Mucosa of descending colon (tissue), 3 donors: ENCODE measurements at places on chromosomes 4 and X. TPM values are rescaled to one million over a fixed set of nuclear protein-coding genes. Genes with fewer than 3 reads are reported as not detected.

The VCX3B gene
- not detected for total RNA-seq

The ANXA3 gene
- total RNA-seq = 46.4 TPM

DNA sequence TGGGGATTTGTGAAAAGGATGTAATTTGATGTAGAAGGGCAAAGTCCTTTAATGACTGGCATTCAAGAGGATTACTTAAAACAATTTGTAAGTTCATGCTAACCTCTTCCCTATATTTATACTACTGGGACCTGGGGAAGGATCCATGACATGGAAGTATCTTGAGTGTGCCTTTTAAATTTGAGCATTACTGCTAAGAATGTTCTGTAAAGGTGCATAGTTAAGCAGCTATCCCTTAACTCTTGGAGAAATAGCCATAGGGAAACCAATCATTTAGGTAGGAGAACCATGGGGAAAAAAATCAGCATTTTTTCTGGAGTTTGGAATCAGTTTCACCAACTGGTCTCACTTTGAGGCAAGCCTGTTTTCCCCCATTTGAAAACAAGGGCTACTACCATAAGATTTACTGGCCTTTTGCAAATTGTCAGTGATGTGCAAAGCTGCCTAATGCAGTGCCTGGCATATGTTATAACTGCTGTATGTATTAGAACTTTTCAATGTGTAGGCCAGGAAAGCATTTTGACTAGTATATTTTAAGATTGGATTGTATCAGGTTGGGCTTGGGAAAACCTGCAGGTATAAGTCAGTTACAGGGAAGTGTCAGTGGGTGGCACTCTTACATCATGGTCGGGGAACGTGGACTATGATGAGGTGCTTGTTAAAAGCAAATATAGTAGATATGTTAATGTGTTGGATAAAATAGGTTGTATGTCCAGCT lies 72.1 kb downstream of the PRSS12 start:
- no peak for DNase-seq

- peak; percentile 17 for DNase-seq
Measured at GRCh38 chr4:168741281-168742173, 244.7 kb downstream of the PALLD start.

The NSG1 gene
- total RNA-seq = 3.3 TPM
